ENCODE measurements at places on chromosomes 4 and X. TPM values are rescaled to one million over a fixed set of nuclear protein-coding genes. Genes with fewer than 3 reads are reported as not detected.

The ARHGEF6 gene
- 45.7 TPM for total RNA-seq

The EIF1AX gene
- total RNA-seq: 138 TPM

The HSFX2 gene
- not detected for total RNA-seq

The CFAP99 gene
- not detected for total RNA-seq

The NDUFA1 gene
- 90.6 TPM for total RNA-seq

The XAGE2 gene
- total RNA-seq: not detected

The CFAP47 gene
- not detected for total RNA-seq

The WDR17 gene
- 1.5 TPM for total RNA-seq

The ADH6 gene
- not detected for total RNA-seq

The HSFX3 gene
- not detected for total RNA-seq

The HS3ST1 gene
- total RNA-seq: not detected

The BGN gene
- not detected for total RNA-seq

The IL2 gene
- 5.4 TPM for total RNA-seq

The HDAC6 gene
- 51.2 TPM for total RNA-seq

The ODAPH gene
- not detected for total RNA-seq

The DGKK gene
- total RNA-seq: not detected
